ENCODE measurements at places on chromosomes 2 and 18.

DNA sequence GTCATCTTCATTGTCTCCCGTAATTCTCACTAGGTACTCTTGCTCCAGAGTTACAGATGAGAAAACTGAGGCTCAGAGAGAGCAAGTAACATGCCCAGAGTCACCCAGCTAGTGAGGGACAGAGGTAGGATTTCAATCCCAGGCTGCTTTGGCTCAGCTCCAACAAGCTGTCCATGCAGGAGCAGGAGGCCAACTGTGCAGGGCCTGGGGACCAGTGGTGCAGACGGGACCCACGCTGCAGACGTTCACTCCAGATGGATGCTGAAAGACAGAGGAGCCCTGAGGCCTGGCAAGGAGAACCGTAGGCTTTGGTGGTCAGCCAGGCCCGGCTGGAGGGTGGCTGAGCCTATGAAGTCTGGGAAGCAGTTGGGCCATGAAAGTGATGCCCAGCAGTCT lies 102.6 kb downstream of the MCFD2 start:
- no peak for DNase-seq

- no peak for DNase-seq
These were observed 82.8 kb upstream of the HAAO start for GRCh38 chr2:42874949-42875801.

DNA sequence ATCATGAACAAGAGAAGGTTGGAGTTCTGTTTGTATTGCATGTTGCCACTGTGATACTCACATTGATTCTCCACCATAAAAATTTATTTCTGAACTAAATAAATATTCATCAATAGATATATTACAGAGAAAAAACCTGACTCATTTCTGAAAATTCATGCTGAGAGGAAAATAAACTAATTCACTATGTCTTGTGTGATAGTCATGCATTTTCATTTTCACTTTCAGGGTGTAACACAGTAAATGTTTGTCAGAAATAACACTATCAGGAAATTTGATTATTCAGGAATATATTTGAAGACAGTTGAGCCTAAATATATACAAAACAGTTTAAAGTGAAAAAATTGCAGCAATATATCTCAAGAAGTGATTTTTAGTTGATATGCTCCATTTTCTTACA lies 335.2 kb downstream of the KCNJ3 start:
- no peak for DNase-seq

DNA sequence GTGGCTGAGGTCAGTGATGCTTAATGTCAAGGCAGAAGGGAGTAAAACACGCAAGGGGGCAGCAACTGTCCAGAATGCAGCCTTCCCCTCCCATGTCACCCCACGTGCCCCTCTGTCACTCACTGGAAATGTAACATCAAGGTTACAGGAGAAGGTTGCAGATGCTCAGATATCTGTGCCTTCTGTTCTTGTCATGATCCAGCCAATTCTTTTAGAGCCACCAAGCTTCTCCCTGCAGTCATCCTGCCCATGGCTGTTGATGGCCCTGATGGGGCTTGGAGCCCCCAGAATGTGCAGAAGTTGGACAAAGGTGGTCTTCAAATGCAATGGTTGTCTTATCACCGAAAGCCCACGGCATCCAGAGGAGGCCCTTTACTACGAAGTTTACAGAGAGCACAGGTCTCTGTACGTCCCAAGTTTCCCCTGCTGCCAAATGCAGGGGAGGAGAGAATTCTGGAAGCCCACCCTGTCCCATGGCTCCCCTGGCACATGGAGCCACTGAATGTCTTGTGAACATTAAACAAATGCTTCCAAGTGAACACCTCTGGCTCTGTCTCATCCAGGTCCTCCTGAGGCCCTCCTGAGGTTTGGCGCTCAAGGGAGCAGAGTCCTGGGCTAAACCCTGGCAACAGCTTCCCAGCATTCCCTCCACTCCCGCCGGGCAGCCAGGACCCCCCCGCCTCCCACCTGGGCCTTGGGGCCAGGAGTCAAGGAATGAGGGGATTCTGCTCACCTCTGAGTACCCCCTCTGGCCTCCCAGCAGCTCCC lies 4.5 kb upstream of the GPR55 start:
- no peak for DNase-seq

DNA sequence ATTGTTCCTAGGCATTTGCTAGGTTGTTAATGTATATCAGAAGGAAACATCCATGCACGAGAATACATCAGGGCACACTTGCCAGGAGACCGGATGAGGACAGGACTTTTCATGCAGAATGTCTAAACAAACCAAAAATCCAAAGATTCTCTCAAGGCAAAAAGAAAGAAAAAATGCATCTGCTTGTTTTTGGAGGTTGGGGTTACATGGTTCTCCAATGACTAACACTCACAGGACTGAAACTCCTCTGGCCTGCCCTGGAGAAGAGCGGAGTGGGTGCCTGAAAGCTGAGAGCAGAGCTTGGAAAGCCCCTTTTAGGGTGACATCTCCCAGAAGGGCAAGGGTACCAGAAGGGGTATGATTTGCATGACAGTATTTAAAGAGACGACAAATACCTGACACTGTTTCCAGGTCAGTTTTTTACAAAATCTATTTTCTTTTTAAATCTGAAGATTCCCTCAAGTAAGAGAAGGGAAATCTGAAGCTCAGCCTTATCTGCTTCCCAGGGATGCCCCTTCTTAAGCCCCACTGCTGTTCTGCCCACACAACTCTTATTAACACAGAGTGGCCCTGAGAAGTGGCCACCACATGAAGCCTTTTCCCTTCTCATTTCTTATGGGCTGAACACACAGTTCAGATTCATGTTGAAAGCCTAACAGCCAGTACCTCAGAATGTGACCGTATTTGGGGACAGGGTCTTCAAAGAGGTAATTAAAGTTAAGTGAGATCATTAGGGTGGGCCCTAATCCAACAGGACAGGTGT lies 216.4 kb downstream of the STK39 start:
- DNase-seq: no peak

- DNase-seq: no peak
These were observed 342.2 kb upstream of the PKDCC start for GRCh38 chr2:41705634-41706033.

- no peak for DNase-seq
These were observed 117.3 kb upstream of the EFEMP1 start for GRCh38 chr2:56040834-56041233.

GRCh38 chr2:242013771-242014170 lies 144.2 kb downstream of the RTP5 start:
- DNase-seq: no peak

GRCh38 chr2:131584380-131584779 lies 56.7 kb downstream of the CCDC74A start:
- DNase-seq: no peak

- DNase-seq: no peak
These were observed 318.0 kb downstream of the FIGN start for GRCh38 chr2:163417596-163418337.

GRCh38 chr2:8538531-8538930 lies 143.3 kb upstream of the ID2 start:
- DNase-seq: no peak
